ENCODE measurements at places on chromosomes 1 and 21.

- DNase-seq: no peak
Observed at GRCh38 chr1:110538075-110538474, 19.1 kb upstream of the KCNA10 start.

GRCh38 chr1:86754265-86754974, 50.0 kb downstream of the SH3GLB1 start:
- no peak for DNase-seq

- no peak for DNase-seq
Observed at GRCh38 chr1:42955311-42956063, 3.2 kb downstream of the SLC2A1 start.

GRCh38 chr1:155278689-155279160, 1.5 kb downstream of the HCN3 start:
- no peak for DNase-seq

DNA sequence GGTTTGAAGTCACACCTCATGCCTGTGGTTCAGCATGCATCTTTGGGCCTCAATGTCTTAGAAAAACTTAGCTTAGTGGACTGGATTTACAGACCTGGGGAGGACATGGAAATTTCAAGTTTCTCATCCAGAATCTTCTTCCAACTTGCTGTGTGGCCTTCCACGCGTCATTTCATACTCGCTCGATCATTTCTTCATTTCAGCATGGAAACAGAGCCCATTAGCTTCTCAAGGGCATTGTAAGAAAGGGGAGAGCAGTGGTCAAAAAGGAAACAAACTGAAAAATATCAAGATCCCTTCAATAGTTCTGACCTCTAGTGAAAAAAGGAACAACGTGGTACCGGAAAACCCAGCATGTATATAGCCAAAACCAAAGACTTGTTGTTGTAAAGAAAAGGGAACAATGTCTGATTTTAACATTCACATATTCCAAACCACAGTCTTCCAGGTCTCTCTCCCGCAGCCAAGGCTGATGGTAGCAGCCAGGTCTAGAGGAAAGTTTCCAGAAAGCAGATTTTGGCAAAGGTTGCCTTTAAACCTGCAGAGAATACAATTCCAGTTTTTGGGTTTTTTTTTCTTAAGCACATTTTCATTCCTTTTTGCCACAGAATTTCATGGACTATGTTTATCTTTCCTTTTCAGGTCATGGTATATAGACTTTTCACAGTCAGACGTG, 97.0 kb upstream of the CDC42BPA start:
- DNase-seq: no peak

GRCh38 chr1:26493938-26494337, 21.7 kb downstream of the HMGN2 start:
- no peak for DNase-seq
